Activated CD8-positive, alpha-beta T cell treated with anti-CD3 and anti-CD28 coated beads, Interleukin-2, amount 10 ng/mL, durations not matched to agents 7 days and 5 days (primary cell): ENCODE measurements at places on chromosomes 6 and 20. TPM values are rescaled to one million over a fixed set of nuclear protein-coding genes. Genes with fewer than 3 reads are reported as not detected.

- DNase-seq = peak; percentile 94
Measured at GRCh38 chr6:26240157-26241032, 124.6 kb upstream of the BTN3A2 start.

DNA sequence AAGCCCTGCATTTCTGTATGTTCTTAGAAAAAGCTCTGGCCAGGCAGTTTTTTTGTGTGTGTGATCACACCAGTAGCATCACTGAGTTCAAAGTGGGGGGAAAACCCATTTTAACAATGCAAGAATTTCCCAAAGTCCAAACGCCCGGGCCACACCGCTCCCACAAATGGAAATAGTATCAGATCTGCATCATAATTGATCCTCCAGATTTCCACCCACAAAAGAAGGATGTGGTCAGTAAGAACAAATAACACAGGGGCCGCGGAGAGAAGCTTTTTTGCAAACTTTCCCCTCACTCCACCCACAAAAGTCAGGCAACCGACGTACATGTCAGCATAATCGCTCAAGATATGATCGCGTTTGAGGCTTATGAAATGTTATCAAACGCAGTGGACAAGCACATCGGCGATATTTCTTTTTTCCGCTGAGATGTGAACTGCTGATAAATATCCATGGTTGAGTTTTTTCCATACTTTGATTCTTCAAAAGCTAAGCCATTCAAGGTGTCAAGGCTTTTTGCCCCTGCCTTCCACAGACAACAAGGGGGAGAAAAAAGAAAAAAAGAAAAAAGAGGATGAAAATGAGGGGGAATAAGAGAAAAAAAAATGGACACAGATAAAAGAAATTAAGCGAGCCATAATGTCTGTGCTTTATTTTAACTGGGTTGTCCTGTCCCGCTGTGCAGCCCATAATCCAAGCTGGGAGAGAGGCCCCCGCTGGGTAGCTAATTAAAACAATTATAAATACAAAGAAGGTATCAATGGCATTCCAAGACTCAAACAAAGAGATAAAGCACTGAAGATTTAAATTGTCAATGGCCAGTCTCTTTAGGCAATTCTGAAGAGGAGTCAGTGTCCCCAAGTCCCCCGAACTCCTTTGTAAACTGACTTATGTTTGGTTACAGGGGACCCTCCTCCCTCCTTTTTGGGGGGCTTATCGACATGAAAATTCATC, 143.5 kb downstream of the ZFP64 start:
- peak; percentile 53 for DNase-seq

DNA sequence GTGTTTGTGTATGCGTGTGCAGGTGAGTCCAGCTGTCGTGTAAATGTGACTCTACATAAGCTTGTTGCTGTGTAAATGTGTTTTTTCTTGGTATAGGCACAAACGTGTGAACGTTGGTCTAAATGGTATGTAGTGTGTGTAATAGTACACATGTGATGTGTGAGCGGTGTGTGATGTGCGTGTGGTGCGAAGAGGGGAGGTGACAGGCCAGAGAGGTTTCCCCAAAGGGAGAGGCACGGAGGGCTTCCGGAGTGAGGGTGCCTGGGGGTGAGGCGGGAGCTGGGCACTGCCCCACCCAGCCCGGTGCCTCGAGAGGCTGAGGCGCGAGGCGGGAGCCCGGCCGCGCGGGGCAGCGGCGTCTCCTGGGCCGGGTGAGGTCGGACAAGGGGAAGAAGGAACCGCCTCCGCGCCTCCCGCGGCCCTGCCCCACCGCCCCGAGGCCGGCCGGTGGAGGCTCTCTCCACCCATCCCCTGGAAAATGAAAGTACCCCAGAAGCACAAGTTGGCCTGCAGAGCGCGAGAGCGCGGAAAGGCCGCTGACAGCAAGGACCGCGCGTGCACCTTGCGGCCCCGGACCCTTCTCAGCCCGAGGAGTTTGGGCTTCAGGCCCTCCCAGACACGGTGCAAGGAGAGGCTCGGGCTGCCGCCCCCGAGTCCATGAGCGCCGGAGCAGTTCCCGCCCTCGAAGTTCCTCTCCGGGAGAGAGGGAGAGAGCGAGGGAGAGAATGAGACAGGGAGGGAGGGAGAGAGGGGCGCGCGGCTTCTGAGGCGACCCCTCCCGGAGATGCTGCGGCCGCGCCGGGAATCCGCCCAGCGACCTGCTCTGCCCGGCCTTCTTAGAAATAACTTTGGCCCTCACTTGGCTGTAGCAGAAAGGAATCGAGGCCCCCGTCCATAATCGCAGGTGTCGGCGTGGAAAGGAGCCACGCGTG, 43.2 kb upstream of the OSTM1 start:
- DNase-seq = peak; percentile 49

DNA sequence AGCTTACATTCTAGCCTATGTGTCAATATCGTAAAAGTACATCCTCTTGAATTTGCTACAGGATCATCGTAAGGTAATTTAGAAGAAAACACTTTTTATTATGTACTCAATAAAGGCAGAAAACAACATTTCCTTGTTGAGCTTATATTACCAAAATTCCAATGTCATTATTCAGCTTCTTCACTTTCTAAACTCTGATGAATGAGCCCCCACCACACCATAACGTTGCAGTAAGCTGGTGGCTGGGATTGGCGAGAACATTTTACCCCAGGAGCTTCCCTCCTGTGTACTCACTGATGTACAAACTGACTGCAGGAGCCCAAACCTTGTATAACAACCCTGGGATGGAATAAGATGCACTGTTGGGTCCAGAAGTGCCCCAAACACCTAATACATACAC, 238.1 kb upstream of the MARCKS start:
- DNase-seq = no peak

Gene C20orf204
- 7.6 TPM for total RNA-seq

Gene EEF1A2
- not detected for total RNA-seq

DNA sequence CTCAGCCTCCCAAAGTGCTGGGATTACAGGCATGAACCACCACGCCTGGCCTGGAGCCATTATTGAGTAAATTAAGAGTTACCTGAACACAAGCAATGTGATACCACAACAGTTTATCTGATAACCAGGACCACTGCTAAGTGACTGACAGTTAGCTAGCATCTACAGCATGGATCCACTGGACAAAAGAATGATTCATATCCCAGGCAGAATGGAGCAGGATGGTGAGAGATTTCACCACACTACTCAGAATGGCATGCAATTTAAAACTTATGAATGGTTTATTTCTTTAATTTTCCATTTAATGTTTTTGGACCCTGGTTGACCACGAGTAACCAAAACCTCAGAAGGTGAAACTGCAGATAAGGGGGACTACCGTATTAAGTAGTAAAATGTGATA, 48.6 kb downstream of the RALGAPA2 start:
- no peak for DNase-seq

DNA sequence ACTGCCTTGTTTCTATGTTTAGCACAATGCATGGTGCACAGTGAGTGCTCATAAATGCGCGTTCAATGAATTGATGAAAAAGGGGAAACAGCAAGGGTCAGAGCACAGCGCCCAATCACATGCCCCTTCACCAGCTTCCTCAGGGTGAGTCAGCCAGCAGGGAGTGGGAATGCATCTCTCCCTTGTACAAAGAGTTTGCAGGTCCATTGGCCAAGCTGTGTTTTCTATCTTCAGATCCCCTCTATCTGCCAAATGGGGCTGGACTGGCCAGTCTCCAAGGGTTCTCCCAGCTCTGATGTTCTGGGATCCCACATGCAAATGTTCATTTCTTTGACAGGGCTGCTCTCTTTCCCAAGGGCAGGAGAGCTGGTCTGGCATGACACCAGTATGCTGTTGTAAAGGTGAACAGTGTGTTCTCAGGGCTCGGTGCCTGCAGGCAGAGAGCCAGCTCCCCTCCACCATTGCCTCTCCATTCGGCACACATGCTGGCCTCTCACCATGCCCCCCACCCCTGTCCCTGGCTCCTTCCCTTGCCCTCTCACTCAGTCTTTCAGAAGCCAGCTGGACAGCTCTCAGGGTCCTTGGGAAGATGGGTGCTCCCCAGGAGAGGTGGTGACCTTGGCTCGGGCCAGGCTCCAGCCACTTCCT, 25.0 kb downstream of the ANGPT4 start:
- DNase-seq = no peak
